Fibroblast of skin of back (primary cell): ENCODE measurements at places on chromosomes 7 and 10.

DNA sequence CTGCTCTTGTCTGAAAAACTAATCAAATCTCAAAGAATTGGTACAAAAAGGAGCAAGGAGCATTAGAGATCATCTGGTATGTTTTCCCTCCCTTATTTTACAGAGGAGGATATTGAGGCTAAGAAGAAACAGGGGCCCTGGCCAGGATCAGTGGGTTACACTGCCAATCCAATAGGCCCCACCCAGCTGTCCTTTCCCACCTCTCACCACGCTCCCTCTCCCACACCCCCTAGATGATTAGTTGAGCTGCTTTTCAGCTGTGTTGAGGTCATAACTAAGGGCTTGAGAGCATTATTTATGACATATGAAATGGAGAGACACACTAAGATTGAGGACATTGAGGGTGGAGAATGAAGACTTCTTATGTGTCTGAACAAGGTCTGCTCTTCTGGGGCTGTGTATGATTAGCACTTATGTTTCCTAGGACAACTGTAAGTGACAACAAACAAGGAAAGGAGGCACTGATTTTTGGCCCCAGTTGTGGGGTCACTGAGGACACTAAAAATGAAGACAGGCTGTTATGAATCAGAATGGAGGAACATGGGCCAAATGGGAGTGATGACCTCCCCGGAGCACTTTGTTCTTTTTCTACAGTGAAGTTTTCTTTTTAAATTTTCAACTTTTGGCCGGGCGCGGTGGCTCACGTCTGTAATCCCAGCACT, 26.5 kb downstream of the VWA2 start:
- no peak for DNase-seq

- no peak for DNase-seq
Observed at GRCh38 chr7:69208276-69208675, 390.0 kb upstream of the AUTS2 start.

- peak; percentile 45 for DNase-seq
Observed at GRCh38 chr7:150986099-150986512, 4.7 kb upstream of the NOS3 start.

GRCh38 chr10:63466144-63466935, 563 bp upstream of the JMJD1C start:
- peak; percentile 61 for DNase-seq

DNA sequence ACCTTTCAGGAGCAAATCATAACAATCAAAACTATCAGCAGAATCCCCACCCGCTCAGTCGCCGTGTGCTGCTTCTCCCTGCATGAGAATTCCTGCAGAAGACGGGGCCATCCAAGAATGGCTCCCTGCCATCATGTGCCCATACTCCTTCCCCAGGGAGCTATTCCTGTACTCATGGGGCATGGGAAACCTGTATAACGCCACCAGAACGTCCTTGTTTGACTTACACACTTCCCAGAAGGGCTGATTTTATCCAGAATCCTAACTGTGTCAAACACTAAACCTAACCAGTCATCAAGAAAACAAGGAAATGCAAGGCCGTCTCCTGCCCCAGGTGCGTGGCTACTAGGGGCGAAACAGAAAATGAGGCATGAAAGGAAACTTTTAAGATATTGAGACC, 16.0 kb downstream of the DIP2C start:
- DNase-seq = no peak

GRCh38 chr10:5942474-5942873, 34.9 kb downstream of the IL15RA start:
- no peak for DNase-seq

- no peak for DNase-seq
Observed at GRCh38 chr7:99028261-99028973, 115.5 kb downstream of the SMURF1 start.

GRCh38 chr10:124521429-124521871, 59.8 kb downstream of the LHPP start:
- no peak for DNase-seq

DNA sequence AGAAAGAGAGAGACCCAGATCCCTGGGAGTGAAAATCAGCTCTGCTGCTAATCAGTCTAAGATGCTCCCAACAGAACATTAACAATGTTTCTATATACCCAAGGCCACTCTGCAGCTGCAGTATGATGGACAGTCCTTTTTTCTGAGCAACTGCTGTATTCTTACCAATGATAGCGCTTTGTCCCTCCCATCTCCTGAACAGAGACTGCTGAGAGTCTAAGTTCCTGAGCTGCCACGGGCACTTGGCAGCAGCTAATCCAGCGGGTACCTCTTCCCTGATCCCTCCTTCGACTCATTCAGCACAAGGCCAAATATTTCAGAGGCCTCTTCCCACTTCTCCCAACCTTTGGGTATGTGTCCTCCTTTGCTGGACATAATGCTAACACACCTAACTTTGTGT, 7.7 kb downstream of the CPVL start:
- DNase-seq = no peak

DNA sequence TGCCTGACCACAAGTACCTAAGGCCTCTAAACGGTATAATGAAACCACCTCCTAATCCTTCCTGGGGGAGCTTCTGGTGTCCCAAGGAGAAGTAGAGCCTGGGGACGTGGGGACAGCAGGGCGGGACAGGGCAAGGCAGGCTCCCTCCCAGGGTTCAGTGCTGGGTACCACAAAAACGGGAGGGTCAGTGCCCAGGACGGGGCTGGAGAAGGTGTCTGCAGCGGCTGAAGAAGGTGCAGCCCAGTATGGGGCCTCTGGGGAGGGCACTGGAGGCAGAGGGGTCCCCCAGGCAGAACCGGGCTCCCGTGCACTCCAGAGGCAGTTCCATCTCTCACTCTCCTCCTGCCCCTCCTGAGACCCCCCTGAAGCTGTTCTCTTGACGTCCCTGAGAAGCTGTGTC, 46.2 kb downstream of the DPYSL4 start:
- DNase-seq = no peak

GRCh38 chr10:109430043-109430760, 493.1 kb downstream of the XPNPEP1 start:
- DNase-seq = peak; percentile 56

DNA sequence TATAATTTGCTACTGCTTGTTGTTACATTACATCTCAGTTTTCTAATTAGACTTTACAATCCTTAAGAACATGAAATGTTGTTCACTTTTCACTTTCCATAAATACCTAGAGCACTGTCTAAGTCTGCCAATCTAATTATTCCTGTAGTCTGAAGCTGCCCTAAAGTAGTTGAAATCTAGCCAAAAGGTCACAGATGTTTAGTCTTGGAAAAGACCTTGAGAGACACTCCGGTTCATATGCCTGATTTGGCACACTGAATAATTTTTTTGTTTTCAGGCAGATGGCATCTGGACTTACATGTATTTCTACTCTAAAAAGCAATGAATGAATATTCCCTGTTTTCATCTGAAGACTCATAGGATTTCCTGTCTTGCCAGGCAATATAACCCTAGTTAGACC, 359.1 kb downstream of the ANKRD7 start:
- no peak for DNase-seq

DNA sequence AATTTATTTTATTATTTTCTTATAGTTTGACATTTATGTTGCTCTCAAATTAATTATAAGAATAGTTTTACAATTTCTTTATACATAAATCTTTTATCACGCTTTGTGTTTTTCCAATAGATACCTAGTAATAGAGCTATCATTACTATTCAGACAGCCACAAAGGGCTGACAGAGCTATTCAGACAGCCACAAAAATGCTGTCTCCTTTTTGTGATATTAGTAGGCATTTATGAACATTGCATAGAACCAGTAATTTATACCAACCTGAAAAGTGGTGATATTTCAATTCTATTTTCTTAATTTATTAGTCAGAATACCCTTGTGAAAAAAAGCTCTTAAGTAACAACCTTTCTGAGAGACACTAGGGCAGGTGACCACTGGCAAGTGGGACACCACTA, 34.2 kb upstream of the IGFBP3 start:
- peak; percentile 22 for DNase-seq
